ENCODE measurements at places on chromosomes 7 and 10.

GRCh38 chr10:120940299-120940900, 89.2 kb downstream of the WDR11 start:
- DNase-seq: no peak

- DNase-seq: no peak
These were observed 74.3 kb downstream of the SAMD9 start for GRCh38 chr7:93043385-93043985.

DNA sequence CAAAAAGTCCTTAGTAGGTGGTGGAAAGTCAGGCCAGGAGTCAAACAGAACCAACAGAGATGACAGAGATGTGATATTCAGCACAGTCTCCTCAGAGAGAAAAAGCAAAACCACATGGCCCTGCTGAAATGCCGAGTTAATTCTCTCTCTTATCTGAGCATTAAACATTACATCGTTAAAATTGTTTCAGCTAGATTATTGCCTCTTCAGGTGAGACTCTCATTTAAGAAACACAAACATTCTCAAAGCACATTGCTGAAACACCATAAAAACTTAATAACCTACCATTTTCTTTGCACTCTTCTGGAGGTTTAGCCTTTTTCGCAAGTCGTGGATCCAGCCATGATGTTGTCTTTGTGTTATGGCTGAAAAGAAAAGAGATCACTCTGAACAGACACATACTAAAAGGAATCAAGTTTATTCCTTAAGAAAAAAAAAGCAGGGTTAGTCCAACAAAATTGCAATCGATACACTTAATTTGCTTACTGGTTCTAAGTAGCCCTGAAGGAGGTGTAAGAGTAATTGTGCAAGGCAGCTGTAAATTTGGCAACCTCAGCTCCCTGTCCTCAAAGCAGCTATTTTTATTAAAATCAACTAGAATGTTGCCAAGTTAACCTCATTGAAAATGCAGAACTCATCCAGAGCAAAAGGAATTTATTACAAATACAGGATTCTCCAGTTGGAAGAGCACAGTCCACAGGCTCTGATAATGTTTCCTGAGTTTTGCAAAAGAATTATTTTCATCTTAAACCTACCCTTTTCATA, 691.1 kb downstream of the PHTF2 start:
- peak; percentile 65 for DNase-seq

- no peak for DNase-seq
These were observed 39.4 kb upstream of the TARP start for GRCh38 chr7:38312821-38313220.

GRCh38 chr7:88586219-88586618, 173.3 kb upstream of the ZNF804B start:
- no peak for DNase-seq

DNA sequence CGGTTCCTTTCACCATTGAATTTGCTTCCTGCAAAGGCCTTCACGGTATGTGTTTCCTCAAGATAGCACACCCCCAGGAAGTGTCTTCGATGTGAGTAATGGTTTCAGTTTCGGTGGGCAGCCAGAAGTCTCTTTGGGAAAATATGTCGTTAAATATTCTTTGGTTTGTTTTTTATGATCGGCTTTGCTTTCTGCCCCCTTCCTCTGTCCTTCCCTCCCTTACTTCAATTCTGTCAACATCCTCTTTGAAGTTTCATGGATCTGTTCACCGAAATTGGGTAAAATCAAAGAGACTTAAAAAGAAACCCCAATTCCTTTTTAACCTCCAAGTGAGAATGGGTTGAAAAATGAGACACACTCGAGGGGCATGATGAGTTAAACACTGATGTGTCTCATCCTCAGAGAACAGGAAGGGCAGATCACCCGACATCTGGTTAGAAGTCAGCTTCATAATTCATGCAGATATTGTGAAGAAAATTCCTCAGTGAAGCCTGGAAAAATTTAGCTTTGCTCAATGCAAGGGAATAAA, 170.8 kb upstream of the HABP2 start:
- DNase-seq: no peak

DNA sequence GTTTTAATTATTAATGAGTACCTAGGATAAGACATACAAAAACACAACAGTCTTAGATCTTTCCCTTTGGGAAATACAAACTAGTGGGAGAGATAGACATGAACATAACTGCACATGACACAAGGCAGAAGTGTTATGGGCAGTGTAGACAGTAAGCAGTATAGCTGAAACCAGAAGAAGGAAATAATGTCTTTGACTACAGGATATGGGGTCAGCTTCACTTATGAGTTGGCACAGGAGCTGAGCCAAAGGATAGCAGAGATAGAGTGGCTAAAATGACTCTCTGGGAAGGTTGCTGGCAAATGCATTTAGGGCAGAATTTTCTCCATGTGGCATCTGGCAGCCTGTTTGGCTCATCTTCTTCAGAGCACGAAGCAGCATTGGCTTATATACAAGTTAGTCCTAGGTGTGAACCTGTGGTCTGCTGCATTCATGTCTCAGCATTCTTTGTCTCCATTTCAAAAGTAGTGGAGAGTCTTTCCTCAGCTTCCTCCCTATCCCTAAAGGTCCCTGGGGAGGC, 60.3 kb upstream of the FEZF1 start:
- no peak for DNase-seq

GRCh38 chr7:157032128-157032527, 21.7 kb upstream of the MNX1 start:
- no peak for DNase-seq

DNA sequence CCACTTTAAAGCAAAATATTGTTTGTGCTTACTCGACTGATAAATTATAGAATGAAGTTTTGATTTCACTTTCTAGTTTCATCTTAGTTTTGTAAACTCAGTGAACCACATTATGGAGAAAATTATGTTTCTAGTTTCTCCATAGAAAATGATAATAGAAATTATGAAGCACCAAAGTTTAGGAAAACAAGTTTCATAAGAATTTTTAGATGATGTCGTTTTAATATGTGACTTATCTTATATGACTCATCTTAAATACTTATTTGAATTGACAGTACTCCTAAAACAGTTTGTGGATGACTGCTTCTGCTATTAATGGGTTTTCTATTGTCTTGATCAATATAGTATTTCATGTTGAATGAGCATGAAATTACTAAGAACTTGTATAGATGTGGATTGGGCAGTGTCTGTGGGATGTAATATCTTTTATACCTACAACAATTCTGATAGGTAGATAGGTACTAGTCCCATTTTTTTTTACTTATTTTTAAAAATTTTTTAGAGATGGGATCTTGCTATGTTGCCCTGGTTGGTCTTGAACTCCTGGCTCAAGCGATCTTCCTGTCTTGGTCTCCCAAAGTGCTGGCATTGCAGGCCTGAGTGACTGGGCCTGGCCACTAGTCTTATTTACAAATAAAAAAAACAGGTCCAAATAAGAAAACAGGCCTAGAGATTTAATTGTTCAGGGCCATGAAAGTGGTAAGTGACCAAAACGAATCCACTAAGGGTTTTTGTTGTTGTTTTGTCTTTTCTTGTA, 3.7 kb downstream of the HBP1 start:
- no peak for DNase-seq

DNA sequence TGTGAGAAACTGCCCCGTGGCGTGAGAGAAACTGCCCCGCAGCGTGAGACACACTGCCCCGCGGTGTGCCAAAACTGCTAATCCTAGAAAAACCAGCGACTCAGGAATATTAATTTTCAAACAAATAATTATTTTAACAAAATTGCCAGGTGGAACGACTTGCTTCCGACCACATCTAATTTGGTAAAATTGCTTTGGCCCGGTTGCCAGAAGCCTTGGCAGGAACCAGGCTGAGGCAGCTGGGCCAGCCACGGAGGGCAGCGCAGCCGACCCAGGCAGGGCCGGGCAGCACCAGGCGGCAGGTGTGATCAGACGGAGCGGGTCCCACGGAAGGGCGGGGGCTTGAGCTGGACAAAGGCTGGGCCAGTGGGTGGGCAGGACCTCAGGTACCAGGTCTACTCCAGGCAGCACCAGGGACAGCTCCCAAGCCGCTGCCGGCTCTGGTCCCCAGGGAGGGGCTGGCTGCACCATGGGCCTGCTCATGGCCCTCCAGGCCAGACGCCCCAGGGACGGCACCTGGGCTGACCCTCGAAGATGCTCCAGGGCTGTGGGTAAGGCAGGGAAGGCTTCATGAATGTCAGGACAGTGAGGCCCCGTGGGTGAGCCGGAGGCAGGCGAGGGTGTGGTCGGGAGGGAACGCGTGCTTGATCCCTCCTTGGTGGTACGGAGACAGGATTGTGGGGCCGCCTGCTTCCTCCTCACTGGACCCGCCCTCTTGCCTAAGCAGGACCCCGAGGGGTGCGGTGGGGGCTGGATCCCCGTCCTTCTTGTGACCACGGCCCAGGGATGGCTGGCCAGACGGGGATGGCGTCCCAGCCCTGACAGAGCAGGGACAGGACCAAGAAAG, 7.7 kb upstream of the ADGRA1 start:
- DNase-seq: no peak

- DNase-seq: no peak
These were observed 238.9 kb downstream of the CAMK1D start for GRCh38 chr10:12588091-12588860.

GRCh38 chr10:18659819-18660535, 746 bp downstream of the ARL5B start:
- no peak for DNase-seq

DNA sequence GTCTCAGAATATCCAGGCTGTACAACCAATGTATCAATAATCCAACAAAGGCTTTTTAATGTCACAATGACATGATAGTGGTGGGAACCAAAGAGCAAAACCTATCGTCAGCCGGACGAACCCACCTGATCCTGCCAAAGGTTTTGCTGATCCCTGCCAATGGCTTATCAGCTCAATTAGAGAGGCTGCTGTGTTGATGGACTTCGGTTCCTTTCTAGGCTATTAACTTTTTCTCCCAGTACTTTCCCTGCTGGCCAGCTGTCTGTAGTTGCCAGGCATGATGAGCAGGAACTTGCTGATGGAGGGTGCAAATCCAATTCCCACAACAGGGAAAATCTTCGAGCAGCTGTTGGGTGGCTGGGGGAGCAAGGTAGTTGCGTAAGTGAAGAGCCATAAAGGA, 2.4 kb downstream of the LMOD2 start:
- DNase-seq: no peak

GRCh38 chr10:103111918-103112877, 80.9 kb downstream of the NT5C2 start:
- no peak for DNase-seq

GRCh38 chr7:50317221-50317678, 12.7 kb downstream of the IKZF1 start:
- DNase-seq: no peak

- DNase-seq: no peak
These were observed 8.1 kb downstream of the CRYGN start for GRCh38 chr7:151431768-151432311.

DNA sequence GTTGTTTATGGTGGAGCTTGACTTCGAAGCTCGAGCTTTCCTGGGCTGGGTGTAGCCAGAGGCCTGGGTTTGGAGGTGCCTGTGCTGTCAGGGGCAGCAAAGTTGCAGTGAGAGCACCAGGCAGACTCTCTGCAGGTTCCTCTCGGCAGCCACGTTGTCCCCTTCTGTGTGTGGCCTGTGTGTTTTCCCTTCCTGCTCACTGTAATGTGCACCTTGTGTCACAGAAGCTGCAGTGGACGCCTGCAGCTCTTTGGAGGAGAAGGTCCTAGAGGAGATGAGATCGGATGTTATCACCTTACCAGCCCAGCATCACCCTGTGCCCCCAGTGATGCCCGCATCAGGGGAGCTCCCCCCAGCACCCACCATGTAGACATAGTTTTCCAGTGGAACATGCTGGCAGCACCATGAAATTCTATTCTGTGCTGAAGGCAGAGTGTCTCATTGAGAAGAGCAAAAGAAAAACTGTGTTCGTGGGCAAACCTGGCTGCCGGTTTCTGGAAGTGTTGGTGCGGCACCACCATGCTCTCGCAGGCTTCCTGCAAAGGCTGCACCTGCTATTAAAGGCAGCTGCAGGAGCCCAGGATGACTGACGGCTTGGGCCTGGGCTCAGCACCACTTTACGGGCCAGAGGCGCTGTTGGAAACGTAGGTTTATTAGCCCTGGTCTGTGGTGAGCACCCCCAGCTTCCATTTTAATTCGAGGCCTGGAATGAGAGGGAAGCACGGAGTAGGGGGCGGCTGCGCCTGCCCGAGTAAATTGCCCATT, 609.8 kb upstream of the FOXK1 start:
- DNase-seq: no peak

GRCh38 chr10:62396864-62397263, 22.7 kb downstream of the ZNF365 start:
- peak; percentile 6 for DNase-seq

- no peak for DNase-seq
These were observed 442.6 kb downstream of the PARD3 start for GRCh38 chr10:34372509-34372908.

- peak; percentile 57 for DNase-seq
These were observed 166.8 kb downstream of the SORCS1 start for GRCh38 chr10:106997721-106998120.

- DNase-seq: no peak
These were observed 21.3 kb upstream of the NUB1 start for GRCh38 chr7:151320263-151320845.

- DNase-seq: no peak
These were observed 36.5 kb downstream of the ZMIZ1 start for GRCh38 chr10:79105150-79105739.
